CD8-positive, alpha-beta T cell (primary cell): ENCODE measurements at places on chromosomes 1 and 21.

DNA sequence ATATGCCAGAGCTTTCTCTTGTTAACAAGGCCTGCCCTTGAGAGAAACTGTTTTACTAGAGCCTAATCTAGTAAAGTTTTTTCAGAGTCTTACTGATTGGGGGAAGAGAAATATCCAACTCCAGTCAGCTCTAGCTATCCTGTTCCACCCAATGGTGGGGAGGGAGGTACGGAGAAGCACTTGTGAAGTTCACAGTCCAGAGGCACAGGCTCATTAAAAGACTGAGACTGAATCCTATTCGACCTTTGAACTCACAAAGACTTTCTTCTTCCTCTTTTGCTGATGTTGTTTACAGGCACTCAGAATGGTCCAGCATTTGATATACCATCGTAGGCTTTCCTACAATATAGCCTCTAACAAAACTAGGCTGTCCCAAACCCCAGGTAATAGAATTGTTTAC is 15.5 kb upstream of the SFT2D2 start:
- no peak for DNase-seq

- no peak for DNase-seq
These were observed 16.9 kb downstream of the MGST3 start for GRCh38 chr1:165647970-165648369.

GRCh38 chr1:17414022-17414421 is 25.5 kb downstream of the RCC2 start:
- no peak for DNase-seq

GRCh38 chr21:32529679-32530078 is 55.6 kb downstream of the TCP10L start:
- no peak for DNase-seq

DNA sequence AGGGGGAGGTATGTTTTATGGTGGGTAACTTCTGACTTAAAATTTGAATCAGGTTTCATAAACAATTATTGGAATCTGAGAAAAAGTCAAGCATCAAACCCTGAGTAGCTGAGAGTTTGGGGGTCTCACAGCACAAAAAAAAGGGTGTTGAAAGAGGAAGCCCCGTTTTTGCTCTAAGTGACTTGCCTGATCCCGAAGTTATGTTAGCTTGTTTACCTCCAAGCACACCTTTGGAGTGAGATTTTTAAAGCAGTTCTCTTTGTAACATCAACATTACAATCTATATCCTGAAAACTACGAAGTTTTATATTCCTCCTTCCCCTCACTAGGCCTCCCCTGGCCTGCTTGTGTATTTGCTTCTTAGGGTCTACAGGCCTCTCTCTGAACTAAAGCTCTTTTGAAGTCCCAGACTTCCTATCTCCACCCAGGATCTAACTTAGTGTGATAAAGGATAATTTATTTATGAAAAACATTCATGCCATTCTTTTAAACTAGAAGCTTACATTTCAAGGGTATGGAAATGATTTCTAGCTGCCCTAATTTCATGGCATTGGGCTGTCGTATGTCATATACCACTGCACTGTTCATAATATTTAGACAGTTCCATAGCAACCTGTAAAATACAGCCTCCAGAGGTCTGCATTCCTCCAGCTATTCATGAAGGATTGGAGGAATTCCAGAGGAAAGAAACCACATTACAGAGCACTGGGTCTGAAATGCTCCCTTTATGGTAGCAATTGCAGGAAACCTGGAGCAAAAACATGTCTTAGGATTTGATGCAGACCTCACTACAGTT is 36.1 kb upstream of the RGS1 start:
- DNase-seq, result no peak

DNA sequence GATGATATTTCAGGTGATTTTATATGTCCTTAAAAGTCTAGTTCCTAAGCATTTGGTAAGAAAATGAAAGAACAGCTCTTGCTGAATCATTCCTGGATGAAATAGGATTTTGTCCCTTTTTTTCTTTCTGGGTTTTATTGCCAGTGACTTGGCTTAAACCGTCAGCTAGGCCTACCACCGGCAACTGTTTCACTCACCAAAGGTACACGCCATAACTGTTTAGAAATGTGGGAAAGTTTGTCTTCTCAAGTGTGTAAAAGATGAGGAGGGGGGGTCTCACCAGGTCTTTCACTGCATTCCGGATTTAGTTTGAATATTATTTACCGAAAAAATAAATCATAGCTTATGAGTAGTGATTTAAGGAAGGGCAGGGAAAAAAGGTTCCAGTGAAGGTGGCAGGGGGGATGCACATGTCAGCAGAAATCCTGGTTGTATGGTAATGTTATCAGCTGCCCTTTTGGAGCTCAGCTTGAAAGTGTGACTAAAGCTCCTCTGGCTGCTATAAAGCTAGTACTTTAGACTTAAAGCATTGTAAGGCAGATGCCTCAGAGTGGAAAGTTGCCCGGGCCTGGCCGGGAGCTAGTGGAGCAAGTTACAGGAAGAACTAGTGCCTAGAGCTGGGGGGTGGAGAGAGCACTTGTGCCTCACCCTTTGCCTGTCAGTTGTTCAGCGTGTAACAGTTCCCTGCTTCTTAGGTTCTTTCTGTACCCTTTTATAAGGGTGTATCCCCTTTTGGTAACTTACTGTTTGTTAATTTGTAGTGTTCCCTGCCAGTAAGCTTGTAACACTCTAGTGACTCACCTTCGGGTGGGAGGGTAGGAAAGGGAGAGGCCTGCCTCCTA is 3.1 kb downstream of the ATP1A1 start:
- DNase-seq, result peak; percentile 36
